ENCODE measurements at places on chromosomes 1 and 21.

DNA sequence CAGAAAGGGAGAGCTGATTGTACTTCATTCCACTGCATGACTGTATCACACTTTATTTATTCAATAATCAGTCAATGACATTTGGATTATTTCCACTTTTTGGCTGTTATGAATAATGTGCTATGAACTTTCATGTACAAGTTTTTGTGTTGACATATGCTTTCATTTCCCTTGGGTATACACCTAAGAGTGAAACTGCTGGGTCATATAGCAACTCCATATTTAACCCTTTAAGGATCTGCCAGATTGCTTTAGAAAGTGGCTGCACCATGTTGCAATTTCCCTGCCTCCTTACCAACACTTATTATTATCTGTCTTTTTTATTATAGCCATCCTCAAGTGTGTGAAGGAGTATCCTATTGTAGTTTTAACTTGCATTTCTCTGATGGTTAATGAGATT, 108.8 kb upstream of the KCNK1 start:
- no peak for DNase-seq

- DNase-seq: no peak
Observed at GRCh38 chr21:42571391-42572150, 57.9 kb downstream of the SLC37A1 start.

- DNase-seq: no peak
Observed at GRCh38 chr1:202821467-202821866, 10.7 kb downstream of the PCAT6 start.

- no peak for DNase-seq
Observed at GRCh38 chr1:22177354-22178003, 34.6 kb upstream of the WNT4 start.

DNA sequence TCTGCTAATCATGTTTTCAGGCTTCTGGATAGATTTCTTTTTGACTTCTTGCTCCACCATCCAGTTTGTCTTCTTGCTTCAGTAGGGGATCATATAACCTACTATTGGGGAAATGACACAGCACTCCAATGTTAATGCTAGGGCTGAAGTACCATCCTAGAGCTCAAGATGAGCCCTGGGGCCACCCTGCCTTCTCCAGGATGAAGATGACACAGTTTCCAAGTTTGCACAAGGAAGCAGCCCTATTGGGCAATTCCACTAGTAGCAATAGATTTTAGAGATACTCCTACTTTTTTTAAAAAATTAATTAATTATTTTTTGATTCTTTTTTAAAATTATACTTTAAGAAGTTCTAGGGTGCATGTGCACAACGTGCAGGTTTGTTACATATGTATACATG, 11.3 kb upstream of the KLF18 start:
- DNase-seq: no peak

GRCh38 chr1:80418134-80418533, 1382.6 kb upstream of the ADGRL2 start:
- no peak for DNase-seq

DNA sequence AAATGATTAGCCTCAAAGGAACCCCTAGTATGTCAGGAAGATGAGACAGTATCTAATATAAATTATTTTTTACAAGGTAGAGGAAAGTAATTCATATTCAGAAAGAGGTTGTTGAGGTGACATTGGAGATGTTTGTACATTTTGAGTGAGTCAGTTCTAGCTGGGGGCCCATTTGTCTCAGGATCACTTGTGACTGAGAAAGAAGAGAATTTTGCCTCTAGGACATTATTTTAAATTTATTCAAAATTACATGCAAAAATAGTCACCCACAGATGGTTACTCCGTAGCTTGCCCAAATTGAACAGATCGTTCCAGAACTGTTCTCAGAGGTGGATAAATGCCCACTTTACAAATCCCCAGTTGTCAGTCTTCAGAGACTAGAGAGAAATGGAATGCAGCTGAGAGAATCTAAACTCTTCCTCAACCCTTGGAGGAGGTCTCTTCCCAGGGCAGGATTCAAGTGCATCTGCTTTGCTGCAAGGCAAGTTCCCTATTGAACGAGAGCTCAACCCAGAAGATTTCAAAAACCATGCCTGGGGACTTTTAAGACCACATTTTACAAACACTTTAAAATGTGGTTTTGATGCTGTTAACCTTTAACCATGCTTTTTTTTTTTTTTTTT, 987.8 kb upstream of the ADAMTS5 start:
- no peak for DNase-seq

- DNase-seq: peak; percentile 2
Observed at GRCh38 chr1:119674835-119675289, 26.8 kb upstream of the ZNF697 start.

GRCh38 chr1:171222936-171223335, 25.4 kb upstream of the FMO1 start:
- DNase-seq: no peak

DNA sequence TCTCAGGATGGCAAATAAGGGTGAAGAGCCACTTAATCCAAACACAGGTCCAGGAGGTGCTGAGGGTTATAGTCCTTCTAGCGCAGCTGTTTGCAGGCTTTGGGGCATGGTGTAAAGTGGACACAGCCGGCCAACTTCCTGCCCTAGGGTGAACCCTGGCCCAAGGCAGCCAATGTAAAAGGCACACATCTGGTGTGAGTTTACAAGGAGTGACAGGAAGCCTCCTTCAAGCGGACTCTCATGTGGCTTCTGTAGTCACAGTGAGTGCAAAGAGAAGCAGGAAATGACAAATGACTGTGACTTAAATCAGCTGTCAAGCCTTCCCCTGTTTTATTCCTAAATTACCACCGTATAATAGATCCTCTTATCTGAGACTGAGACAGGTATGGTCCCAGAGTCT, 213.0 kb downstream of the CRB1 start:
- DNase-seq: no peak

- DNase-seq: no peak
Observed at GRCh38 chr1:39613250-39613649, 26.2 kb downstream of the HEYL start.

DNA sequence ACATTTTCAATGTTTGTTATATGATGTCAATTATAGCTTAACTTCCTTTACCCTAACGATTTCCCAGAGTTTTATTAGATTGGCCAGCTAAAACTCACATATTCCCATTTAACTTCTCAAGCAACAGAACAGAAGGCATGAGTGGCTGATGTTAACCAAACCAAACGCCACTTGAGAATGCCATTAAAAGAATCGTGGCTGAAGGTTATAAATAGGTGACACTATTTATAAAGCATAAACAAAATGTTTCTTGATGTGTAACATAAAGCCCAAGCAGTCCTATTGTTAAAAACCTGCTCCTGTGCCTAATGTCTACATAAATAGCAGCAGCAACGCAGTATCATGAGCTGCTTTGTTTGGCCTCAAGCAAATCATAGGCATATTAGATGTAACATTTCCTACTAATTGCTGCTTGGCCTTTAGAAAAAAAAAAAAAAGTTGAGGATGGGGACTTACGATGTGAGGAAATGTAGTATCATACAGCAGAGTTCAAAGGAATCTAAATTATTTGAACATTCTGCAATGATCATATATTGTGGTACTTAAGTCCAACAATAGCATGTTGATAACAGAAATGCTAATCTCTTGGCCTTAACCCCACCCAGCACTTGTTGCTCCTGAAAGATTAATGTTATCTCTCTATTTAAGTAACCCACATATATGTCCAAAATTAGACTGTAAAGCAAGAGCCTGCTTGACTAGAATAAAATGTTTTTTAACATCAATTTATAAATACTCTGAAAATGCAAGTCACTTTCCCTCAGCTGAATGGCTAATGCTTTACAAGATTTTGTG, 106.0 kb downstream of the ESRRG start:
- DNase-seq: no peak

DNA sequence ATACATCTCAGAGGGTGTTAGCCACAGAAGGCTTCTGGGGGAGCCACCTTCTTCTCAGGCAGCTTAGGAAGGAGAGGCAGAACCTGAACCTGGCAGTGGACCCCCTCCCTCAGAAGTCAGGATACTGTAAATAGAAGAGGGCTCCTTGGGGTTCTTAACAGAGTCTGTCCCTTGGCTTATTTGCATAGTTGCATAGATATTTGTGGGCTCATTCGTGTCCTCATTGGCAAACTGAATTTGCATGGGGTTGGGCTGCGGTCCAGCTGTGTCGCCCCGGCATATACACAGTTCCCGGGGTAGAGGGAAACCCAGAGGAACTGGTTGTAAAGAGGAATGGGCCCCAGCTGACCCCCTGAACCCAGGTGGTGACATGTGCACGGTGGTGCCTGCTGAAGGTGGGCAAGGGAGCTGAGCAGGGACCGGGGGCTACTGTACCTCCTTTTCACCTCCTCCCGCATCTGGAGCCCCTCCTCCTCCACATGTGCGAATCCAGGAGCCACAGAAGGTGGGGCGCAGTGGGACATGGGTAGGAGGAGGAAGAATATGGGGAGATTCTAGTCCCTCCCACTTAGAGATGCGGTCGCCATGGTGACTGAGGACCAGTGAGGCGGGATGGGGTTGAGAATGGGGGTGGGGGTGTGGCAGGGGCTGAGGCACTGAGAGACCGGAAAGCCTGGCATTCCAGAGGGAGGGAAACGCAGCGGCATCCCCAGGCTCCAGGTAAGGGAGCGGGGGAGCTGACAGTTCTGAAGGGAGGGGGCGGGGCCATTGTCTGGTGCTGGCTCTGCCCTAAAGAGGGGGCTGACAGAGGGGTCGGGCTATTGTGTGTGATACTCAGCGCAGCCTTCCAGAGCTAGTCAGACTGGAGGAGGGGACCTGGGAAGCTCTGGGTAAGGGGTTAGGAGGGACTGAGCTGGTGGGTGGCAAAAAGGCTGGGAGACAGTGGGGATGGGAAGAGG, 3.7 kb upstream of the SEMA4A start:
- DNase-seq: no peak

GRCh38 chr1:152906023-152906565, 2.3 kb upstream of the IVL start:
- peak; percentile 58 for DNase-seq

DNA sequence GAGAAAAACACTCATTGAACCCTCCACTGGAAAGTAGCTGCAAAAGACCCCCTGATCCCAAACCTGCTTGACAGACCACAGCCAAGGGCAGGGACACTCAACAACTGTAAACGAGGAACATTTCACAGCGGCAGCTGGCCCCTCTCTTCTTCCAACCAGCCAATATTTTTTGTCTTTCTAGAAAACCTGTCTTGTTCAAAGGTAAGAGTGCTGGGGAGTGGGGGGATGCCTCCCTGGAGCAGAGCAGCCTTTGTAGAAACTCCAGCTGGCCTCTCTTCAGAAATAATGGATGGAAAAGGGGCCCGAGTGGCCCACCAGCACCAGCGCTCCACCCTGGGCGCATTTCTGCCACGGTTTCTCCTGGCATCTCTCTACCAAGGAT, 384.0 kb downstream of the RRAGC start:
- no peak for DNase-seq

DNA sequence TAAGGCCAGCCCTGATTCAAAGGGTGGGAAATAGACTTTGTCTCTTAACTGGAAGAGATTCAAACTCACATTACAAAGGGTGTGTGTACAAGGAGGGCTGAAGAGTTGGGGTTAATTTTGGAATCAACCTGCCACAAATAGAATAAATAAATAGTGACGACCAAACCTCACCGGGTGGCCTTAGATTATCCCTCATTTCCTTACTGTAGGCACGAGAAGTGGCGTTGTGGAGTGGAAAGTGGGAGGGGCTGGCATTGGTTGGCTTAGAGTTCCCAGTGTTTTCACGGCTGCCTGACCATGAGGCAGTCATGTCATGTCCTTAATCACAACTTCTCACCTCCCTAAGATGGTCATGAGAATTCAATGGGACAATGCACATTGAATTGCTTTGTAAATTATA, 21.3 kb upstream of the RUNX1 start:
- DNase-seq: no peak

GRCh38 chr1:156228501-156228900, 13.5 kb upstream of the BGLAP start:
- DNase-seq: no peak

DNA sequence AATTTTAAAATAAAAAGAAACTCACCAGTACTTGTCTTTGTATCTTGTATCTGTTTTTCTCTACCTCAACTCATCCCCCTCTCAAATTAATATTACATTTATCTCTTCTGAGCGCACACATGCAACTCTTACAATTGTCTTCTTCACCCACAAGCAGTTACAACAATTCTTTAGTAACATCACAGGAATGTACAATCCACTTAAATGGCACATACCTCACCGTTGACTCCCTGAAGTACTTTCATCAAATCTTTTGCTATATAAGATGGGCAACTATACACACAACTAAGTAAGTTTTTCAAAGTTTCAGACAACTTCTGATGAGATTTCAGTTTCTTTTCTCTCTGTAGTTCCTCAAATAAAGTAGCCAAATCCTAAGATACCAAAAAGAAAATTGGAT, 28.3 kb downstream of the HEATR1 start:
- no peak for DNase-seq

DNA sequence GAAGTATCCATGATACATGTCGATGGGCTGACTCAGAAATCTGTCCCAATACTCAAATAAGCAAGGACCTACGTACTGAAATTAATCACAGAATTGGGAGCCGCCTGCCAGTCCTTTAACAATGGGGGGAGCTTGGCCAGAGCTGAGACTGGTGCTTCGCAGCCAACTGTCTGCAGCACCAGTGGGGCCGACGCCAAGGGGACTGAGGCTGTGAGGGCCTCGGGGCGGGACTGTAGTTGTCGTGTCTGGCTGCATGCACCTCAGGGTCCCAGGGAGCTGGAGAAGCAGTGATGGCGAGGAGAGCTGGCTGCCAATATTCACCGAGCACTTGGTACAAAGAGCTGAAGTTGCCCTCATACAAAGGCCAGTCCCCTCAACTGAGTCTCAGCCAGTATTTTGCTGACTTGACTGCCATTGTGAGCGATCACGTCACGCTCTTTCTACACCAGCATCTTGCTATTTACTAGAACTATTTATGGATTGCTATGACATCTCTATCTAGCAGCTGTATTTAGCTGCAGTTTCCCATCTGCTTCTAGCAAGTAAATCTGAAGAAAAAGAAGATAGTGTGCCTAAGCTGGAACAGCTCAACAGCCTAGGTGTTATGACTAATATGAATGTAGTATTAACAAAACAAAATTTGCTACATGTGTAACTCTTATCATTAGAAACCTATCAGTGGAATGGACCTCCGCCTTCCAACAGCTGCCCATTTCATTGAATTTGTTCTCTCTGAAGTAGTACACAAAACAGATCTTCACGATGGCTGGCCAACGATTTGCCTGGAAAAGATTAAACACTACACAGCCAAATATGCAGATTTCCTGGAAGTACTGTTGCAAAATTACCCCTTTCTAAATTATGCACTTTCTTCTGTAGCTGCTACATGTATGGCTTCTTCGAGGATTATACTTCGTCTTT, 29.1 kb downstream of the EVI5 start:
- DNase-seq: no peak

GRCh38 chr1:212021563-212021962, 13.8 kb downstream of the INTS7 start:
- DNase-seq: no peak

DNA sequence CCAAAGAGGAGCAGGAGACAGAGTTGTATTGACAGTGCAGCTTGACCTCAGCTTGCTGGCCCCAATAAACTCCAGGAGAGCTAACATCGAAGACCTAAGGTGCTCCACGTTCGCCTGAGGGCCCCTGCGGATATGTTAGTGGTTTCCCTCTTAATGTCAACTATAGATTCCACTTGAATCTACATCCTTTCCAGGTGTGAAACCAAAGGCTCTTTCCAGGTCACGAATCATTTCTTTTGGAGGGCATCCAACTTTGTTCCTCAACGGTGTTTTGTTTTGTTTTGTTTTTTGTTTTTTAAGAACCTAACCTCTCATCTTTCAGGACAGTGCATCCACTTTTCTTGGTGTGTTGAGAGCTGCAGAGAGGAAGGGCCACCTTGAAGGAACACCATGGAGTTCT, 267.6 kb upstream of the SGIP1 start:
- no peak for DNase-seq

GRCh38 chr1:233143241-233143640, 152.3 kb downstream of the PCNX2 start:
- DNase-seq: no peak

GRCh38 chr1:230681599-230681998, 32.3 kb downstream of the AGT start:
- no peak for DNase-seq
